ENCODE measurements at places on chromosomes 13 and 19. TPM values are rescaled to one million over a fixed set of nuclear protein-coding genes. Genes with fewer than 3 reads are reported as not detected.

The MBNL2 gene
- 23.9 TPM for total RNA-seq

The RFC3 gene
- 5.1 TPM for total RNA-seq

The TBCB gene
- total RNA-seq, result 139 TPM

The KIR2DL4 gene
- total RNA-seq, result not detected

The EDNRB gene
- total RNA-seq, result under 0.01 TPM

The MYO1F gene
- not detected for total RNA-seq

The ITGBL1 gene
- total RNA-seq, result 0.24 TPM

The ZNF132 gene
- 5.5 TPM for total RNA-seq

The EFNA2 gene
- total RNA-seq, result not detected

The ANGPTL8 gene
- total RNA-seq, result not detected

The NBEA gene
- 2.1 TPM for total RNA-seq

The GIPR gene
- 0.96 TPM for total RNA-seq

The SUPT5H gene
- 48.0 TPM for total RNA-seq

The TSSK6 gene
- 1.7 TPM for total RNA-seq

The TMEM190 gene
- 0.96 TPM for total RNA-seq

The OXGR1 gene
- total RNA-seq, result not detected

The ZNF567 gene
- 6.0 TPM for total RNA-seq

The CDX2 gene
- total RNA-seq, result not detected

The ZNF526 gene
- 8.1 TPM for total RNA-seq

The RNF17 gene
- total RNA-seq, result not detected

The POSTN gene
- 1.3 TPM for total RNA-seq

The SLITRK6 gene
- total RNA-seq, result 12.6 TPM

The GEMIN7 gene
- 47.0 TPM for total RNA-seq

The ISOC2 gene
- total RNA-seq, result 88.9 TPM

The LGALS14 gene
- total RNA-seq, result not detected

The CNN1 gene
- 1.7 TPM for total RNA-seq

The NKPD1 gene
- total RNA-seq, result 0.96 TPM

The C19orf67 gene
- total RNA-seq, result 0.48 TPM

The SIGLEC8 gene
- total RNA-seq, result not detected

The GPR12 gene
- total RNA-seq, result not detected

The ZNF66 gene
- total RNA-seq, result 4.1 TPM

The KANK3 gene
- total RNA-seq, result 1.1 TPM

The MISP gene
- total RNA-seq, result 76.4 TPM
